ENCODE measurements at places on chromosomes 1 and 21.

GRCh38 chr1:18820791-18821641 lies 38.4 kb downstream of the TAS1R2 start:
- DNase-seq, result peak; percentile 32

- DNase-seq, result no peak
Measured at GRCh38 chr1:216805233-216805632, 82.0 kb upstream of the ESRRG start.

DNA sequence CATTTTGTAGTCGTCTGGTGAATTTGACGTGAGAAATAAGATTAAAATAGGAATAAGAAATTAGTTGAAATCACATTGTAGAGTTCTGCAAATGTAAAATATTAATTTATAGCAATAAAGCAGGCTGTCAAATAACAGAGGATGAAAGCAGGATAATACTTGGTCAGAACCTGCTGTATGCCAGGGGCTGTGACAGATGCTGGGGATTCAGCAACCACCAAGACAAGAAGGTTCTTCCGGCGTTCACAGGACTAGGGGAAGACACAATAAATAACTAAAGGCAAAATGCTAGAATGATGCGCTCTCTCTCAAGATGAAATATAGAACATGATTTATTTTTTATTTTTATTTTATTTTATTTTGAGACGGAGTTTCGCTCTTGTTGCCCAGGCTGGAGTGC lies 6.8 kb upstream of the PARK7 start:
- DNase-seq, result no peak

DNA sequence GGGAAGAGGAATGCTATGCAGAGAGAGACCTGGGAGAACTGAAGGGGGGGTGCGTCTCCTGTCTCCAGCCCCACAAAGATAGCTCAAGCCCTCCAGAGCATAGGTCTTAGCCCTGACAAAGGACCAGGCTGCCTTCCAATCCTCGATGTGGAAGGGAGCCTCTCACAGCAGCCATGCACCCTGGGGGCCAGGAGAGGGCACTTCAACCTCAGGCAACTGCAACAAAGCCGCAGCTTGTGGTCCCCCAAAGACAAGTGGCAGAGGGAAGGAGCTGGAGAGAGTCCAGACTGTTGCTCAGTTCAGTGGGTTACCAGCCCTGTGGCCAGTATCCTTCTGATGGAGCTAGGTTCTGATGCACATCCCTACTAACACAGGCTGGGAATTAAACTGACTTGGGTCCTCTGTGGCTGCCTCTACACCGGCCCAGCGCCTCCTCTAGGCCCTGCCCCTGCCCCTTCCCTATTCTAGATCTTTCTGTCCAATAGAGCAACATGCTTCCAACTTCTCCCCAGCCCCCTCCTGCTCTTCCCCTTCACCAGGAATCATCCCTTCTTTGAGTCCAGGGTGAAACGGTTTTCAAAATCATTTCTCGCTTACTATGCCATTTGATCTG lies 100.7 kb upstream of the SPATA6 start:
- DNase-seq, result no peak

DNA sequence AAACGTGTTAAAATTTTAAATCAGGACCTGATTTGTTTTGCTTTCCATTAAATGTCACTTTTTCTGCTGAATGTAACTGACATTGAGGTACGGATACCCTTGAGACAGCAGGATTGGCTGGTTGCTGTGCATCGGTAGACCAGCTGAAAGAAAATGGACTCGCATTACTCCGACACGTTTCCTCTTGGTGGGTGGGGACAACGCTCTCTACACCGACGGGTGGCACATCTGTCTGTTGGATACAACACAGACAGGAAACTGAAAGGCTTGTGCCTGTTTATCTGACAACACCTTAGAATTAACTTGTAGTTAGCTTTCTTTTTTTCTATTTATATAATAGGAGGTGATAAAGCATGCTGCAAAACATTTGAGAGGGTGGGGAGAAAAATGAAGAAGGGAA lies 19.4 kb downstream of the PRPF38A start:
- DNase-seq, result peak; percentile 27

DNA sequence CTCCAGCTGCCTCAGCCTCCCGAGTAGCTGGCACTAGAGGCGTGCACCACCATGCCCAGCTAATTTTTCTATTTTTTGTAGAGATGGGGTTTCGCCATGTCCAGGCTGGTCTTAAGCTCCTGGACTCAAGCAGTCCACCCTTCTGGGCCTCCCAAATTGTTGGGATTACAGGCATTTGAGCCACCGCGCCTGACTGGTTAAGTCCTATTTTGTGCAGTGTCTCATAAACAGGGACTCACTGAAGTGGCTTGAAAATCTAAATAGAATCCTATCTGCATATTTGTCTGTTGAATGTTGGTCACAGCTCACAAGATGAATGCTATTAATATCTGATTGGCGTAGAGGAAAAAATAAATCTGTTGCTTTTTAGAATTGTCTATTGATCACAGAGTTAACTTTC lies 5.9 kb upstream of the CHAF1B start:
- no peak for DNase-seq

DNA sequence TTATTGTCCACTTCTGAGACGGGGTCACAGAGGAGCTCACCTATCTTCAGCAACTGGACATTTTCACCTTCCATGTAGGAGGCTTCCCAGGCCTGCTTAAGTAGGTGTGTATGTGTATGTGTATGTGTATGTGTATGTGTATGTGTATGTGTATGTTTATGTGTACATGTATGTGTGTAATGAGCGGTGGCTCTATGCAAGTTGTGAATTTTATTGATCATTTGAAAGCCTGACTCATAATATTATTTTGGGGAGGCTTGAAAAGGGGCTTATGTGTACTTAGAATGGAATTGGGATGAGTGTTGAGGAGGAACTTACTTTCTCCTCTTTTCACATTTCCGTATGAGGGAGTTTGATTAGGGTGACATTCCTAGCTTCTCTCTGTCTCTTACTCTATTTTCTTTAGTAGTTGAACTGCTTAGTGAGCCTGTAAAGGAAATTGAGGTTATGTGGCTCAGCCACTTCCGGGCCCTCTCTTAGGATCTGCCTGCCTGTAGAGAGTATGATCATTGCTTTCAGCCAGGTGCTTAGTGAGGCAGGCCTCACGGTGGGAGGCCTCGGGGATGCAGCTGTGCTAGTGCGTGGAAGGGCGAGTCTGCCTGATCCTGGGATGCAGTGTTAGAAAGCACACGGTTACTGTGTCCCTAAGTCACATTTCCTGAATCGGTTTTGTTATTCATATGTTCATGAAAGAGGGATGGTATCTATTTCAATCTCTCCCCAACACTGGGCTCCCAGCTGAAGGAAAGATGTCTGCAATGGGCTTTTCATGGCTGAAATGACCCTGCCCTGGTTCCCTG lies 61.0 kb downstream of the IER5 start:
- no peak for DNase-seq

DNA sequence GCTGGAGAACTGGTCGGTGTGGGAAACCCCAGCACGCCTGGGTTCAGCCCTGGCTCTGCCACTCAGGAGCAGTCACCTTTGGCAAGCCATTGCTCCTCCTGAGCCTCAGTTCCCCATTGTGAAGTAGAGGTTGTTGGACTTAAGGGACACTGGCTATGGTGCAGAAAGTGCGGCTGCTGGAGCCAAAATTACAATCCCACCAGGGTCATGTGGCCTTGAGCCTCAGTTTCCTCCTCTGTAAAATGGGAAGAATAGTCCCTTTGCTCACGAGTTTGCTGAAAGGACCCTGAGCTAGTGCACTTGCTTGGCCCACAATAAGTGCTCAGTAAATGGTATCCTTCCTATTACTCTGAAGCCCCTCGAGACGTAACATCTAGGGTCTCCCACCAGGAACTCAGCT lies 14.6 kb upstream of the TAS1R2 start:
- DNase-seq, result no peak

DNA sequence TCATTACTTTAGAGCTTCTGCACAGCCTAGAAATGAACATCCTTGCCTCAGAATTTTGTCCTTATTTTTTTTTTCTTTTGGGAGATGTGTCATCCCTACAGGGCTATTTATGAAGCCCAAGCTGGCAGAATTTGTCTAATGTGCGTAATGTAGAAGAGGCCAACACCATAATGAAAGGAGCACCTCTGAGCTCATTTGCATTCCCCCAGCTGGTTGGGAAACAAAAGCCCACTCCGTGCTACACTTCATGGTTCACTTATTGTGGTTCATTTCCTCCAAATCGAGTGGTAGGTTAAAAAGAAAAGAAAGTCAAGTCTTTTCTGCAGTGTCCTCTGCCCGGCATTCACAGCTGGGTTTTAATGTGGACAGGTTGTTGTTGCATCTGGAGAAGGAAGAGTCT lies 73.5 kb downstream of the KAZN start:
- no peak for DNase-seq

- no peak for DNase-seq
Measured at GRCh38 chr1:83705091-83705490, 293.8 kb downstream of the TTLL7 start.

DNA sequence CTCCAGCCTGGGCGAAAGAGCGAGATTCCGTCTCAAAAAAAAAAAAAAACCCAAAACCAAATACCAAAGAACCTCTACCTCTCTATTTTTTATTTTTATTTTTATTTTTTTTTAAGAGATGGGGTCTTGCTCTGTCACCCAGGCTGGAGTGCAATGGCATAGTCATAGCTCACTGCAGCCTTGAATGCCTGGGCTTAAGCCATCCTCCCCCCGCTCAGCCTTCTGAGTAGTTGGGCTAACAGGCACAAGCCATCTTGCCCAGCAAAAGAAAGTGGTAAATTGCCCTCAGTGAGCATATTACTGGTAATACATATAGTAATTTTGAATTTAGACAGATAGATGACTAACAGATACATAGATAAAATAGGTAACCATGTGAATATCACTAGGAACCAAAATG lies 77.4 kb downstream of the ASH1L start:
- no peak for DNase-seq

DNA sequence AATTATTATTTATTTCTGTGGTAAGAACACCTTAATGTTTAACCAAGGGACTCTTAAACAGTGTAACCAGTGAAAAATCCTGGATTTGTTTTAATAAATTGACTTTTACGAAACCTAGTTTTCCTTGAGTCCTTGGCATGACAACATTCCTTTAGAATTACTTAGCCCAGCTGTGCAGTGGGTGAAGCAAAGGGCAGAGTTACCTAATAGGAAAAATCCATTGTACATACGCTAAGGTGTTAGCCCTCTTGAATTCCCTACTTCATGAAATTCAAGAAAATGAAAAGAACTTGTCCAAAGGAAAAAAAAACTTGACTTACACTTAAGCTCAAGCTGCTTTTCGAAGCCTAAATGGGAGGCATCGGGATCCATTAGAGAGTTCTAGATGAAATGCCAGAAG lies 852.0 kb upstream of the ADAMTS5 start:
- DNase-seq, result no peak

DNA sequence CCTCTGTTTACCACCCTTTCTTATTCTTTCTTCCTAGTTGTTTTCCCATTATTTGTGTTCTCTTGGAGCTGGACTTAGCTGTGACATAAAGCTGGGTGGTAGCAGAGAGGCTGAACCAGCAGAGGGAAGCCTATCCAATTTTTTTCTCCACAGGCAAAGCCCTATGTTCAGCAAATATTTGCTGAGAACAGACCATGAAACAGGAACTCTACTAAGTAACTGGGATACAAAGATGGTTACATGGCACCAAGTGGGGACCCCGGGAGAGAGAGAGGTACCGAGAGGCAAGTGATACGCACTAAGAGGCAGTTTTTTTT lies 6.6 kb downstream of the CFAP141 start:
- DNase-seq, result no peak

- DNase-seq, result peak; percentile 63
Measured at GRCh38 chr1:154344977-154345837, 19.9 kb downstream of the ATP8B2 start.

GRCh38 chr1:183039330-183039729 lies 16.1 kb downstream of the LAMC1 start:
- no peak for DNase-seq

- DNase-seq, result no peak
Measured at GRCh38 chr21:25487046-25487594, 120.2 kb downstream of the MRPL39 start.

GRCh38 chr1:27554759-27555699 lies 48.9 kb downstream of the AHDC1 start:
- no peak for DNase-seq

GRCh38 chr1:12499539-12500240 lies 118.3 kb downstream of the DHRS3 start:
- no peak for DNase-seq

- no peak for DNase-seq
Measured at GRCh38 chr1:226310245-226310540, 1.2 kb upstream of the LIN9 start.

DNA sequence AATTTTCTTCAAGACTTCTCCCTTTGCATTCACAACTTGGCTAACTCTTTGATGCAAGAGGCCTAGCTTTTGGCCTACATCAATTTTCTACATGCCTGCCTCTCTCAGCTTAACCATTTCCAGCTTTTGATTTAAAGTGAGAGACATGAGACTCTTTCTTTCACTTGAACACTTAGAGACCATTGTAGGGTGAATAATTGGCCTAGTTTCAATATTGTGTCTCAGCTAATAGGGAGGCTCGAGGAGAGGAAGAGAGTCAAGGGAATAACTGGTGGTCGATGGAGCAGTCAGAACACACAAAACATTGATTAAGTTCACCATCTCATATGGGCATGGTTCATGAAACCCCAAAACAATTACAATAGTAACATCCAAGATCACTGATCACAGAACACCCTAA lies 225.5 kb downstream of the TPR start:
- no peak for DNase-seq

DNA sequence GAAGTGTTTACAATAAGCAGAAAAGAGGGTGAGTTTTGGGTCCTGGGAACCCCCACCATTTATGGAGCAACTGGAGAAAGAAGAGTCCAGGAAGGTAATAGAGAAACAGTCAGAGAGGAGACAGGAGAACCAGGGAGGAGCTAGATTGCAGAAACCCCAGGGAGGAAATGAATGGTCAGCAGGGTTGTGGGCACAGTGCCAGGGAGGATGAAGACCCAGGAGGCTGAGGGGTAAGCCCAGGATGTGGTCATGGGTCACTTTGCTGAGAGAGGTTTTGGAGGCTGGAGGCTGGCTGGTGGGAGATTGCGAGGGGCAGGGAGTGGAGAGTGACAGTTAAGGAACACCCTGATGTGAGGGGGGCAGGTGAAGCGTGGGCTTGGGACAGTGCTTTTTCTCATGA lies 169.9 kb upstream of the CSF3R start:
- DNase-seq, result no peak

- DNase-seq, result no peak
Measured at GRCh38 chr21:39061766-39062165, 121.5 kb downstream of the PSMG1 start.

- DNase-seq, result no peak
Measured at GRCh38 chr1:177023249-177023648, 141.3 kb downstream of the ASTN1 start.

DNA sequence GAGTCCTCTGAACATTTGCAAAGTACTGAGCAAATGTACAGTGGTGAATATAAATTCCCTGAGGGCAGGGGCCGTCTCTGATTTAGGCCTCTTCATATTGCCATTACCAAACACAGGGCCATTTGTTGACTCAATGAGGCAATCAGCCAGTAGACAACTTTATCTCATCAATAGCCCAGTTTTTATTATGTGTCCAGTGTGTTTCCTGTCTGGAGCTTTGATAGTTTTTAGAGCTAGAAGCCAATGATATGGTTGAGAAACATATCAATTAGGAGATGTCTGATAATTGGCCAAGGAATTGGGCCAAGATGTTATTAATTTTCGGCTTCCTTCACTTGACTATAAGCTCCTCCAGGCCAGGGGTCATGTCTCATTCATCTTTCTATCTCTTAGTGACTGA lies 163.0 kb downstream of the ROR1 start:
- DNase-seq, result no peak

Measured in stimulated activated CD4-positive, alpha-beta T cell treated with anti-CD3 and anti-CD28 coated beads, TNF-alpha, amount 100 ng/mL, for 4 hours (primary cell).